ENCODE measurements at places on chromosomes 5 and 9. TPM values are rescaled to one million over a fixed set of nuclear protein-coding genes. Genes with fewer than 3 reads are reported as not detected.

Gene PCDHB10
- not detected for total RNA-seq

Gene SOHLH1
- total RNA-seq, result not detected

DNA sequence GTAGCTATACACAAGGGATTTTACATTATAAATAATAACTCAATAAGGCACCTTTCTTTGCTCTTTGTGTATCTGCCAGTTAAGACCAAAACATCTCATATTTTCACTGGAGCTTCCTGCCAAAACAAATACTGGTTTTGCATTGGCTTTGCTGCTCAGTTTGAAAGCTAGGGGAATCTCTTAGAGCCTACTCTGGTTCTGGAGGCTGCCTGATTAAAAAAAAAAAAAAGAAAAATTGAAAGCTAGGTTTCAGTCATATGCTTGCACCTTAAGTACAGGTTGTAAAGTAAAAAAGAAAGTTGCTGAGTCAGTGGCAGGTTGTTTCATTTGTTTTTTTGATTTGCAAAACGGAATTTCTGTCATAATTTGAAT lies 2.3 kb downstream of the DENND4C start:
- DNase-seq, result no peak
- no peak overlapping the region for H3K4me3 ChIP-seq
- no peak overlapping the region for H3K27ac ChIP-seq
- H3K36me3 ChIP-seq, result no peaks in the 10 kb centered on the region
- peaks cover 42% of the 10 kb centered on the region for H3K4me1 ChIP-seq

DNA sequence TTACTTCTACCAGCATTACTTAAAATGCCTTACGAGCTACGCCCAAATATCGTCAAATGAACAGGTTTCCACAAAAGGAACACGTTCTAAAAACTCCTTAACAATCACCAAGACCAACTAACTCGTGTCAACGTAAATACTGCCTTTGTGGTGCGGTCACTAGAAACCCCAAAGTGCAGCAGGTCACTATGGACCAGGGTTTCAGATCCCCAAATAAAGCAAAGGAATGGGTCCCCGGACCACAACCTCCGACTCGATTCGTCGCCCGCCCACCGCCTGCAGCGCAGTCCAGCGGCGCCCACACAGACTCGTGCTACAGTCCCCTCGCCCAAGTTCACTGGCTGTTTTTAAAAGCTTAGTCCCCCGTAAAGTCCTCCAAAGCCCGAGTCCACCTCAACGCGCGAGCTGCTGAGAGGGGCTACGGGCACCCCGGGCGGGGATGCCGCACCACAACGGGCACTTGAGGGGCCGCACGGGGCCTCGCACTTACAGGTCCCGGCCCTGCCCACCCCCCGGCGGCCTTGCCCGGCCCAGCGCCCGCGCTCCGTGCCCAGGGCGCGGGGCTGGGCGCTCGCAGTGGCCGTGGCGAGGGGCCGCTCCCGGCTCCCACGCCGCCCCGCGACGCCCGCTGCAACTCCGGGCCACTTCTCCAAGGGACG lies 1.1 kb downstream of the NFIB start:
- no peak overlapping the region for H3K27ac ChIP-seq
- H3K36me3 ChIP-seq, result no peaks in the 10 kb centered on the region
- H3K4me1 ChIP-seq, result peaks cover 7% of the 10 kb centered on the region
- H3K27me3 ChIP-seq, result peaks cover 22% of the 10 kb centered on the region
- peak overlapping the region; percentile 32 for H3K4me3 ChIP-seq

DNA sequence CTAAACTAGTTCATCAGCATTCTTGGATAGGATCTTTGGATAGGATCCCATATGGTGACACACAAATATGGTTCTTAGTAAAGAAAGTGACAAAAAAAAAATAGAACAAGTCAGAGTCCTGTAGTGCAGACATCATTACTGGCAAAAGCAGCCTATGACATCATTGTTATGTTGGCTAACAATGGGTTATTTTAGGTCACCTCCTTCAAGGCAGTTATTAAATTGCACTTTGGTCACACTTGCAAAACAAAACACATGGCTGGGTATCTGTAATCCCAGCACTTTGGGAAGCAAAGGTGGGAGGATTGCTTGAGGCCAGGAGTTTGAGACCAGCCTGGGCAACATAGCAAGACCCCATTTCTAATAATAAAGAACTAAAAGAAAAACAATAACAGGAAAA lies 185.9 kb downstream of the KIAA0825 start:
- H3K27me3 ChIP-seq, result no peaks in the 10 kb centered on the region
- no peak overlapping the region for H3K4me3 ChIP-seq
- H3K36me3 ChIP-seq, result no peaks in the 10 kb centered on the region
- no peak for DNase-seq
- H3K4me1 ChIP-seq, result peaks cover 21% of the 10 kb centered on the region

- H3K27me3 ChIP-seq, result peaks cover 56% of the 10 kb centered on the region
- no peaks in the 10 kb centered on the region for H3K4me1 ChIP-seq
- no peaks in the 10 kb centered on the region for H3K36me3 ChIP-seq
- no peak for DNase-seq
Measured at GRCh38 chr5:175674731-175675346, 17.0 kb downstream of the HRH2 start.

DNA sequence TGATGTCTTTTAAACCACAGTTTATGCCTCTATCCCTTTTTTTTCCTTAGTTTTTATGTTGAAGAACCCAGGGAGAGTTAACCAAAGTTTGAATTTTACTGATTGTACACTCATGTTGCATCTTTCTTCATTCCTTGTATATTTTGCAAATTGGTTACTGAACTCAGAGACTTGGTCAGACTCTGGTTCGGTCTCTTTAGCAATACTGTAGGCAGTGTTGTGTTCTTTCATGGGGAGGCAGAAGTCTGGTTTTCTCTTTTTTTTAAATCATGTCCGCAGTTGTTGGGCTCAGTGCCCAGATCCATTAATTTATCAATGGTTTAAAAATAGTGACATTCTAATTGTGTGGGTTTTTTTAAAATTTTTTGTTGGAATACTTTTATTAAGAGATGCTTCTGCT lies 23.4 kb downstream of the UBE2R2 start:
- no peaks in the 10 kb centered on the region for H3K27me3 ChIP-seq
- no peaks in the 10 kb centered on the region for H3K4me1 ChIP-seq
- no peak overlapping the region for H3K27ac ChIP-seq
- no peaks in the 10 kb centered on the region for H3K36me3 ChIP-seq

DNA sequence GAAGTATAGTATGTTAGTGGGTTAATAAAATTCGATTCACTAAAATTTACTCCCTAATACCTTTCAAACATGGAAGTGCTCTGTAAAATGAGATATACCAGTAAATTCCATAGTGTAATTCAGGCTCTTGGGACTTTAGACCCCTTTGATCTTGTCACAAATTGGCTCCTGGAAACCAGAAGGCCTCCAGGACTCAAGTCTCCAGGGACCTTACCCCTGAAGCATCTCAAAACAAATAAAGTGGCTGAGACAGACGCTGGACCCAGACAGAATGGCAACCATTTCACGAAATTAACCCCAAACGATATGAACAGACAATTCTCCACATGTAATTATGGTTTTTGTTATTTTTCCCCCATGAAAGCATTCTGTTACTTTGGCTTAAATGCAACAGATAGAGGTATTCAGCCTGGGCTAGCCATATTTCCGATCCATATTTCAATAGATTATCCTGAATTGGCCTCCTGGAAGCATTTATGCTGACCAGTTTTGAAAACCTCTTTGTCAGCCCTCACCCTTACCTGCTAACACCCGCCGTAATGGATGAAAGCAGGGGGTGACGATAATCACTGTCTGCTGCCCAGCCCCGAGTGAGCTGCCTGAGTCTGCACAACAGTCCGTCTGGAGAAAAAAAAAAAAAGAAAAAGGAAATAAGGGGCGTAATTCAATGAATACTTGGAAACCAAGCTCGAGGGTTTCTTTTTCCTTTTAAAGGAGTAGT lies 34.1 kb upstream of the EFNA5 start:
- no peak overlapping the region for H3K27ac ChIP-seq
- no peaks in the 10 kb centered on the region for H3K4me1 ChIP-seq
- H3K36me3 ChIP-seq, result no peaks in the 10 kb centered on the region
- no peak for DNase-seq
- no peak overlapping the region for H3K4me3 ChIP-seq
- H3K27me3 ChIP-seq, result no peaks in the 10 kb centered on the region

GRCh38 chr5:147234239-147234824 lies 494 bp upstream of the STK32A start:
- H3K4me3 ChIP-seq, result no peak overlapping the region
- no peak for DNase-seq
- H3K27ac ChIP-seq, result no peak overlapping the region

- no peaks in the 10 kb centered on the region for H3K36me3 ChIP-seq
- no peak overlapping the region for H3K27ac ChIP-seq
- no peak for DNase-seq
Measured at GRCh38 chr5:91182763-91183162, 200.4 kb downstream of the ARRDC3 start.

DNA sequence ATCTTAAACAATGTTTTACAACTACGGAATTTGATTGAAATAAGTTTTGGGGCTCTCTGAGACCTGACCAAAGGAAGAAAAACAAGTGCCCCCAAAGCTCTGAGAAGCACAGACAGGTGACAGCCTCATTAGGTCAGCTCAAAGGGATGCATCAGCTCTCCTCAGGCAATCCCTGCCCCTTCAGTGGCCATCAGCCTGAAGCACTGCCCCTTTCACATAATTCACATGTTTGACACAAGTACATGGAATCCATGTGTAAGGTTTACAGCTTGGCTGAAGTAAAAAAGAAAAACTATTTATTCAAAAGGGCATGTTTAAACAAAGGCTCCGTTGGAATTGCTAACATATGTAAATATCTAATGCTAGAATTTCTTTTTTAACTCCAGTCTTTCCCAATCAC lies 56.3 kb downstream of the TSSK1B start:
- no peaks in the 10 kb centered on the region for H3K27me3 ChIP-seq
- H3K4me3 ChIP-seq, result no peak overlapping the region
- no peaks in the 10 kb centered on the region for H3K4me1 ChIP-seq
- no peaks in the 10 kb centered on the region for H3K36me3 ChIP-seq

DNA sequence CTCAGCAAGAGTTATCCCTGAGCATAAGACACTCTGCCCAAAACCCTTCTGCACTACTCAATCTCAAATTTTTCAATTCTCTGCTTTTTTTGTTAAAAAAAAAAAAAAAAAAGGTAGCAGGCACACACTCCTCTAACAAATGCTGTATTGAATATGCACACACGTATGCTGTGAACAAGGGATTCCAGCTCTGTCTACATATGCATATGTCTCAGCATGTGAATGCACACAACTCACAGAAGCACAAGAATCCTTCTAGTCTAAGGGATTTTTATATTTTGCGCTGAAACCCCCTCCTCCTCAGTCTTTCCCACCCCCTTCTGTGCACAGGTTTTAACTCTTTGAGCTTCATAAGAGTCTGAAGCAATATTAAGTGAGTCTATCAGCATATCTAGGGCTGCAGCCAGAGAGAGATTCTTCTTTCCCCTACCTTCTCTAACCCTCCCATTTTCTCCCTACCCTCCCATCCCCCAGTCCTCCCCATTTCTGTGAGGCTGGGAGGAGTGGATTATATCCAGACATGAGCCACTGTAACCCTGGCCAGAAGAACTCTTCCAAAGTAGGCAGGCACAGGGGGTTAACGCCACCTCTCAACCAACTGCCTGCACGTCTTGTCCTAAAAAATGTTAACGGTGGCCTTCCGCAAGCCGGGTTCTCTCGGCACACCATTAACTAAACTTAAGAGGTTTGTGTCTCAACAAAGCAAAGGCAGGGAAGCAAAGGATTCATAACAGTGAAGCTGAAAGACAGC lies 1.0 kb downstream of the GABRB2 start:
- no peaks in the 10 kb centered on the region for H3K27me3 ChIP-seq
- no peak for DNase-seq

DNA sequence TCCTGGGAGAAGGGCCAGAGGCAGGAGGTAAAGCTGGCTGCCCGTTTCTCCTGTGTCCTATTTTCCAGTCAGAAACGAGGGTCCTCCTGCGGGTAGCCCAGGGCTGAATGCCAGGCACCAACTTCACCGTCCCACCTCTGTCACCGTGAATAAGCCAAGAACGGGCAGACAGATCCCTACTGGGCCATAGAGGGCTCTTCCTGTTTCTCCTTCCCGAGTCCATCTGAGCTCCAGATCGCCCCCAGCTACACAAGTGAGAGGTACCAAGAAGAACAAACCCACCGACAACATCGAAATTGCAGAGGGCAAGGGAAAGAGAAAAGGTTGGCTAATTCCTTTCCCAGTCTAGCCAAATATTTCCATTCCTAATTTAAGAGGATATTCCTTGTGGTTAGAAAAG lies 93.7 kb downstream of the SPOCK1 start:
- no peaks in the 10 kb centered on the region for H3K4me1 ChIP-seq
- no peaks in the 10 kb centered on the region for H3K36me3 ChIP-seq
- no peak overlapping the region for H3K4me3 ChIP-seq
- no peak overlapping the region for H3K27ac ChIP-seq
- peaks cover 50% of the 10 kb centered on the region for H3K27me3 ChIP-seq
- no peak for DNase-seq

GRCh38 chr5:10301266-10301665 lies 6.4 kb downstream of the CMBL start:
- no peaks in the 10 kb centered on the region for H3K27me3 ChIP-seq
- peaks cover 25% of the 10 kb centered on the region for H3K4me1 ChIP-seq
- no peak for DNase-seq
- no peak overlapping the region for H3K4me3 ChIP-seq
- H3K27ac ChIP-seq, result no peak overlapping the region
- no peaks in the 10 kb centered on the region for H3K36me3 ChIP-seq

GRCh38 chr9:82582693-82583092 lies 480.2 kb downstream of the RASEF start:
- no peaks in the 10 kb centered on the region for H3K4me1 ChIP-seq
- H3K27me3 ChIP-seq, result no peaks in the 10 kb centered on the region
- no peaks in the 10 kb centered on the region for H3K36me3 ChIP-seq
- no peak for DNase-seq
- H3K4me3 ChIP-seq, result no peak overlapping the region

GRCh38 chr9:121738411-121738810 lies 87.0 kb downstream of the DAB2IP start:
- H3K4me1 ChIP-seq, result peaks cover 69% of the 10 kb centered on the region
- no peak overlapping the region for H3K4me3 ChIP-seq
- no peak overlapping the region for H3K27ac ChIP-seq

Gene ACTBL2
- 0.07 TPM for total RNA-seq
